Stimulated activated naive CD4-positive, alpha-beta T cell treated with Interleukin-2 at 50 U/mL for 16 hours (primary cell): ENCODE measurements at places on chromosomes 6 and 20.

GRCh38 chr20:43188234-43188653 lies 1.5 kb downstream of the PTPRT start:
- DNase-seq = no peak

- no peak for DNase-seq
Measured at GRCh38 chr6:135535989-135536414, 38.5 kb upstream of the AHI1 start.

GRCh38 chr6:83221889-83222479 lies 28.8 kb downstream of the RWDD2A start:
- no peak for DNase-seq

DNA sequence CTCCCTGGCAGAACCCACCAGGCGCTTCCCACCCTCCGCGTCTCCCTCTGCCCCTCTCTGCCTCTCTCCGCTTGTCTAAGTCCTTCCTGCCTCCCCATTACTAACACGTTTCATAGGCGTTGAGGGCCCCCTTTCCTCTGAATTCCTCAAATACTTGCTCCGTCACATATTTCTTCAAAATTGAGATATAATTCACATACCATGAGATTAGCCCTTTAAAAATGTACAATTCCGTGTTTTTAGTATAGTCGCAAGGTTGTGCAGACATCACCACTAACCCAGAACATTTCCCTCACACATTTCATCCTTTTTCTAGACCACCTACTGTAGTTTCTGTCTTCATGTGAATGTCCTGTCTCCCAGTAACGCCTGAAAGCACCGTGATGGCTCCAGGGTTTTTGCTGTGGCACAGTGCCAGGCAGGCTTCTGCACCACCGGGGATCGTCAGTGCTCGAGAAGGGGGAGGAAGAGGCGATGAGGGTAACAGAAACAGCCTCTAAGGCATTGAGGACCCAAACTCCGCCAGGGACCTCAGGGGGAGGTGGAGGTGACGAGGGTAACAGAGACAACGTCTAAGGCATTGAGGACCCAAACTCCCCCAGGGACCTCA lies 141.9 kb upstream of the SNX9 start:
- DNase-seq = no peak

DNA sequence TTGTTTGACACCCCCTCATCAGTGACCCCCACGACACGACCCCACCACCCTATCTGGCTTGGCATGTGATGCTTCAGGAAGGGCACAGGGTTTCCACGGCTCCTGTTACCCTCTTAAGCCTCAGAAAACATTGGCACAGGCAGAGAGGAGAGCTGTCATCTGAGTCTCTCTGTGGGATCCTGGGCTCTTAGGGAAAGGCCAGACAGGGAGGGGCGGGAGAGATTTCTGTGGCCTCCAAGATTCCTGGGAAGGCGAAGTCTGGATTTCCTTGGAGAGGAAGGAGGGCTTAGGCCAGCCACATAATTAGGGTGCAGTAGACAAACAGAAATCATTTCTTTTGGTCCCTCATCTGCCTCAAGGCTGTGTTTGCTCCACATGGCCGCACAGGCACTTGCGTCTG lies 191.6 kb upstream of the SNX9 start:
- no peak for DNase-seq

DNA sequence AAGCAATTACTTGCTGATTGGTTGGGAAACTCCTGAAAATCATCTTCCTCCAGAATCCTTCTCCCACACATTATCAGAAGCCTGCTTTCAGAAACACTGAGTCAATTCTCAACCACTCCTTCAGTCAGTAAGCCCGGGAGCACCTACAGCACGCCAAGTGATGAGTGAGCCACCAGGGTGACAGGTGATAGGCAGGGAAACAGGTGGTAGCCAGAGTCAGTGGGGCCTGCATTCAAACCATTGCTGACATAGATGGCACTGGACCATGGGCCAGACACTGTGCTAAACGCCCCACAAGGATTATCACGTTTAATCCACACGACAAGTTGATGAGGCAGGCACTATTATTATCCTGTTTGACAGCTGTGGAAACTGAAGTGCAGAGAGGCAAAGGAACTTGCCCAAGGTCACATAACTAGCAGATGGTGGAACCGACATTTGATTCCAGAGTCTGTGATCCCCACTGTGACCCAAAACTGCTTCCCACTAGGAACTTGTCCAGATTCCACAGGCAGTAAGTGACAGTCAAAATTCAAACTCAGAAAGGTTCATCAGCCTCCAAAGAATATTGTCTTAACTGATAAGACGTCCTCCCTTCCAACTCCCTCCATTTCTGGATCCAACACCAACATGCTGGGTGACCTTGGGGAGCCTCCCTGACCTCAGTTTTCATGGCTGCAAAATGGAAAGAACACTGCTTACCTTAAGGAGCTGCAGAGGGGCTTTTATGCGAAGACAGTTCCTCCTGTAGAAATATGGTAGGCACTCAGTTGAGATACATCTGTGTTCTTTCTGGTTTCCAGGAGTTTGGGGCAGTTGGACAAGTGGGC lies 23.9 kb upstream of the TOP1 start:
- peak; percentile 24 for DNase-seq

DNA sequence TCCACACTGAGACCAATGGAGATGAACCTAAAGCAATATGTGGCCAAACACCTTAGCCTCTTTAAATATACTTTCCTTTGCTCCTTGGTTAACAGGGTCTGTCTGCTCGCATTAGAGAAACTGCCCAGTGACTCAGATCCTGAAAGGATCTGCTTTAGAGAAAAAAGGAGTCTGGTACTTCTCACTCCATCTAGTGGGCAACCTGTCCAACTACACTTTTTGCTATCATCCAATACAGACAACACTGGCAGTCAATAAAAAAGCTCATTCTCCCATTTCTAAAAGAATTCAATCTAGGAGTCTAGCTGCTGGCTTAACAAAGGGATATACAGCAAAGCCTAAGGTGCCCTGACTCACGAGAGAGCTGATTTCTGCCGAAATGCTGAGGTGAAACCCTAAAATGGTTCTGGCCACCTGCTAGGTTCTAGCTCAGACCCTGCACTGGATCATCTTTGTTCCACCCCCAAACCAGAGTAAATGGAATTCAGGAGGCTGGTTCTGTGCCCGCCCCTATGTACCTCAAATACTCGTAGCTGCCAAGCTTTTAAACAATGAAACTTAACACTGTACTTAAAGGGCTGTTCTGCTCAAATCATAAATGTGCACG lies 11.5 kb downstream of the GNL1 start:
- no peak for DNase-seq

- no peak for DNase-seq
Measured at GRCh38 chr6:116847227-116847626, 18.3 kb upstream of the GPRC6A start.

DNA sequence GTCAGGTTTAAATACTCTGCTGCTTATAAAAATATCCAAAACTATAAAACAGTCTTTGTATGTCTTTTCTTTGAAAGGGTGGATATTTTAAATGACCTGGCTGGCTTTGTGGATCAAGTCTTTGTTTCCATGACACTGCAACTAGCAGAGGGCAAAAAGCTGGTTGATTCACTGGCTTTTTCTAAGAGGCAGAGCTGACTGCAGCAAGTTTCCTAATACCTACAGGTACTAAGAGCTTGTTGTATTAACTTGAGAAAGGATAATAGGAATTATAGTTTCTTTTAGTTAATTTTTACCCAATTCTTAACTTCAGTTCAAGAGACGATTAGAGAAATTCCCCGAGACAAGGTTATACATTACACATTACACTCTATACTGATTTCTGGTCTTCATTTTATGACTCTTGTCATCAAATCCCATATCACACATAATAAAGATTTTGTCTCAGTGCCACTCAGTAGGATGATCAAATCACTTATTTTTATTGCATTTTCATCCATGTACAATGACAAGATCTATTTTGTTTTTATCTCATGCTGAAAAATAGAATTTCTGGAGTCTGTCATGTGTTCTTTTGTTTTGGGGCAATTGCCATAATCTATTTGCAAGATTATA lies 120.1 kb upstream of the RIMS1 start:
- DNase-seq = no peak

GRCh38 chr6:313087-313486 lies 20.8 kb downstream of the DUSP22 start:
- no peak for DNase-seq

GRCh38 chr20:36645353-36645752 lies 643 bp downstream of the SLA2 start:
- DNase-seq = no peak

DNA sequence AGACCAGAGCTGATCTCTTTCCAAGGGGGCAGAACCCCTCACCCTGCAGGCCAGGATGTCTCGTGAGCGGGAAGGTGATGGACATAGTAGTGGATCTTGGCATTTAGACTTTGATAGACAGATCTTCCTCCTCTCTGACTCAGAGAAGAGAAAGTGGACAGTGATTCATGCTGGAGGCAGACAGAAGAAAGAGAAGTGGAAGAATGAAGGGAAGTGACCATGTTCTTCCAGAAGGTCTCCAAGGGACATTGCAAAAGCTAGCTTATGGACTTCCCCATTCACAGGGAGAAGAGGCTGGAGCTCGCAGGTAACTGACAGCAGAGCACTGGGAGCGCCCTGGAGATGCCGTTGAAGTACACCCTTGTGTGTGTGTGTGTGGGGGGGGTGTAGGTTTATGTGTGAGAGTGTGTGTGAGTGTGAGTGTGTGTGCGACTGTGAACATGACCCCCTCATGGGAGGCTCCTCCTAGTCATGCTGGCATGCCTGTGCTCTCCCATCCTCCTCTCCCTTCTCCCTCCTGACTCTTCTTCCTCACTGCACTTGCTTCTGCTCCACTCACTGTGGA lies 8.0 kb upstream of the RAET1L start:
- DNase-seq = no peak

GRCh38 chr20:33664085-33664761 lies 2.1 kb downstream of the C20orf144 start:
- no peak for DNase-seq

DNA sequence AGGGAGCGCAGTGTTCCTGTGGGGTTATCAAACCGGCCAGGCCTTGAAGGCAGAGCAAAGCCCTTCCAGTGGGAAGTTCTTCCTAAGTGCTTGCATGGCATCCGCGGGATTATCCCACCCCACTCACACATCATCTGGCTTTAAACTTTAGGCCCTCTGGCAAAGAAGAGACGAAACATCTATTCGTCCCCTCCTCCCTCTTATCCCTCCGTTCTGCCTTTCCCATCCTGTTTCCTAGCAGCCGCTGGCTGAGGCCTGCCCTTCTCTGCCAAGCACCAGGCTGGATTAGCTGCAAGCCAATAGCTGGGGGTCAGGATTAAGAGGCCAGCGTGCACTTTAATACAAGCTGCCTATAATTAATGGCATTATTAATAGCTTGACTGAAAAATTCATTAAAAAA lies 621.0 kb downstream of the PKHD1 start:
- DNase-seq = no peak

- no peak for DNase-seq
Measured at GRCh38 chr6:13765570-13765969, 48.8 kb downstream of the MCUR1 start.

GRCh38 chr6:136723780-136724179 lies 68.5 kb downstream of the MAP3K5 start:
- peak; percentile 53 for DNase-seq

DNA sequence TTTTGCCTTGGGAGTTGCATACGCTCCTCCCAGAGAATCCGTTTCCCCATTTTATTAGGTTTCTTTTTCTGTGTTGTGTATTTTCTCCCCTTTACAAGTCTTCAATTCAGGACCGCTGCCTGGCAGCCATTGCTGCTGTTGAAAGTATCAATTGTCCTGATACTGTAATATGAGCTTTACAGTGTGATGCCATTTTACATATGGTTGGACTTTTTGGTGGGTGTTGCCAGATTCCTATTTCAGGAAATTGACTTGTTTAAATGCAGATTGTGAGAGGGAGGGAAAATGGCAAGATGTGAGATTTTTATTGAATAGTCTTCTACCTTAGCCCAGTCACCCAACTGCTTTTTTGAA lies 1.2 kb downstream of the PANK2 start:
- no peak for DNase-seq

GRCh38 chr6:148037496-148037895 lies 305.1 kb upstream of the SASH1 start:
- no peak for DNase-seq
